ENCODE measurements at places on chromosomes 3 and 15.

DNA sequence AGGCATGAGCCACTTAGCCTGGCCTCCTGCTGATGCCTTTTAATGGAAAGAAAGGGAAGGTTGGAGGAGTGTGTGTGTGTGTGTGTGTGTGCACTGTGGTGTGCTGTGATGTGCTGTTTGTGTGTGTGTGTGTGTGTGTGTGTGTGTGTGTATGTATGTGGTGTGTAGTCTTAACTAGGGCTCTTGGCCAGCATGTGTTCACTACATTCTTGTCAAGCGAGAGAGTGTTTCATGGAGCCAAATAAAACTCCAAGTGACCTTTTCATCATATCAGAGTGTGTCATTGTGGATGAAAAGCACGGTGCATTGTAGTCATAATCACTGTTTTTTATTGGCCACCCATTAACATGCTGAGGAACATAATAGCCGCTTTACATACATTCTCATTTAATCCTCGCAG, 30.8 kb upstream of the BHLHE40 start:
- no peak for DNase-seq

DNA sequence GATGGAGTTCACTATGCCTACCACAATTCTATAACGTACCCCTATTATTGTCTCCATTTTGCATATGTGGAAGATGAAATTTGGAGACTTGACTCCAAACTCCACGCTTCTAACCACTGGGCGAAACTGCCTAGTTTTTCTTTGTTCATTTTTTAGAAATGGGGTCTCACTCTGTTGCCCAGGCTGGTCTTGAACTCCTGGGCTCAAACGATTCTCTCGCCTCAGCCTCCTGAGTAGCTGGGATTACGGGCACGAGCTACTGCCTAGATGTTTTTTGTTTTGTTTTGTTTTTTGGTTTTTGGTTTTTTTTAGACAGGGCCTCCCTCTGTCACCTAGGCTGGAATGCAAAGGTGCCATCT, 584 bp upstream of the RPL32 start:
- no peak for DNase-seq

- no peak for DNase-seq
These were observed 527.2 kb downstream of the FOXP1 start for GRCh38 chr3:71056327-71056726.

DNA sequence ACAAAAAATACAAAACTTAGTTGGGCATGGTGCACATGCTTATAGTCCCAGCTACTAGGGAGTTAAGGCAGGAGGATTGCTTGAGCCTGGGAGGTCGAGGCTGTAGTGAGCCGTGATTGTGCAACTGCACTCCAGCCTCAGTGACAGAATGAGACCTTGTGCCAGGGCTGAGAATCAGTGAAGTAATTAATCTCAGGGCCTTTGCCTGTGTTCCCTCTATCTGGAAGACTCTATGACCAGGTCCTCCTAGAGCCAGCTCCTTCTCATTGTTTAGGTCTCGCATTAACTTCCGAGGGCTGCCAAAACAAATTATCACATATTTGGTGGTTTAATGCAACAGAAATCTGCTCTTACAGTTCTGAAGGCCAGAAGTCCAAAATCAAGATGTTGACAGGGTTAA, 41.4 kb upstream of the FLNB start:
- DNase-seq, result no peak

GRCh38 chr3:100737334-100737733, 28.0 kb downstream of the TFG start:
- peak; percentile 26 for DNase-seq

GRCh38 chr3:61425356-61425755, 136.0 kb upstream of the PTPRG start:
- no peak for DNase-seq

- DNase-seq, result no peak
These were observed 18.9 kb downstream of the GBE1 start for GRCh38 chr3:81742581-81742980.

Data from astrocyte of the cerebellum (primary cell).